ENCODE measurements at places on chromosomes 5 and 9.

GRCh38 chr5:82952326-82952725 is 124.9 kb downstream of the TMEM167A start:
- DNase-seq = no peak

DNA sequence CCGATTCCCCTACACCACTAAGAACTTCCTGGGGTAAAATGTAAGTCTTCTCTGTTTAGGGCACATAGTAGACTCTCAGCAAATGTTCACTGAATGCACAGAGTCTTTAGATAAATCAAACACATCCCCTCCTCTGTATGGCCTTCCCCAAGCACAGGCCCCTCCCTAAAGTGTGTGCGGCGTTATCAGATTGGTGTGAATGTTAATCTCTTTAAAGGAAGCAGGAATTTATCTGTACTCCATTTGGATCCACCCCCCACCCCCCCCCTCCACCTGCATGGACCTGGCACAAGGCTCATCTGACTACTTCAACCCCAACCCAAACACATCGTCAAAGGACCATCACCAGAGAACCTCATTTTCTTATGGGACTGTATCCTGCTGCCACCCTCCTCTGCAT is 6.3 kb downstream of the PCDH1 start:
- DNase-seq = no peak

DNA sequence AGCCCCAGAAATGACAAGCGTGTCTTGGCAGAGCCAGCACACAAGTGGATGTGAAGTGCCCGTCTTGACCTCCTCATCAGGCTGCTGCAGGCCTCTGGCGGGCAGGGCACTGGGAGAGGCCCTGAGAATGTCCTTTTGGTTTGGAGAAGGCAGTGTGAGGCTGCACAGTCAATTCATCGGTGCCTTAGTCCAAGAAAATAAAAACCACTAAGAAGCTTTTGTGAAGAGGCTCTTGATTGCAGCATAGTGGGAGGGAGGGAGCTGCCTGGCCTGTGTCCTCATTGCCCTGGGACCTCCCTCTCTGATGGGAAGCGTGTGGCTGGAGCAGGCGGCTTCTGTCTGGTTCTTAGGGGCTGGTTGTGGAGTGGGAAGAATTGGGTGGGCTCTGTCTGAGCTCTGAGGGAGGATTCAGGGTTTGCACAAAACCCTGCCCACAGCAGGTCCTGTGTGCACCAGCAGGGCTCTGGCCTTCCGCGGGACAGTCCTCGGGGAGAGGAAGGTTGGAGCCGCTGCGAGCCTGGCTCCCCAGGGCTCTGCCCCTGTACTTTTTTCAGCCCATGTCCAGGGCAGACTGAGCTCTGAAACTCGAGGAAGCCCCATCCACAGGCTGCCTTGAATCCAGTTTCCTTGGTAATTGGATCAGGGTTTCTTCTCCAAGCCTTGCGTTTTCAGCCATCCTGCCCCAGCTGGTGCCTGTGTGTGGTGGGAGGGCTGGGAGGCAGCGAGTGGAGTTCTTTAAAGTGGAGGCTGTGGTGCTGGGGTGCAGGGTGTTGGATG is 1.1 kb downstream of the HRCT1 start:
- no peak for DNase-seq

DNA sequence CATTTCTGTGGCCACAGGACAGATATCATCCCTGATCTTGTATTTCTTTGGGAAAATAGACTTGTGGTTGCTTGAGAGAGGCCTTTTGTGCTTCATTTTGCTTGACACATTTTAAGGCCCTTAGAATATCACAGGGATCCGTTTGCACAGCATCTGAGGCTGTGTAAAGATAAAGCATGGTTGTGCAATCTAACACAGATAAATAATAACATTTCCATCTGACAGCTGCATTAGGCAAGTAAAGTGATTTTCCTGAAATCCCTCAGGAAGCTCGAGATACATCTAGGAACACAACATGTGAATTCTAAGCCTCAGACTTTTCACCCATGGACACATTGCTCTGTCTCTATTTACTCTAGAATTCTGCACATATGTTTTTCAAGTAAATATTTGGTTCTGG is 212.8 kb upstream of the ADAMTSL1 start:
- no peak for DNase-seq

DNA sequence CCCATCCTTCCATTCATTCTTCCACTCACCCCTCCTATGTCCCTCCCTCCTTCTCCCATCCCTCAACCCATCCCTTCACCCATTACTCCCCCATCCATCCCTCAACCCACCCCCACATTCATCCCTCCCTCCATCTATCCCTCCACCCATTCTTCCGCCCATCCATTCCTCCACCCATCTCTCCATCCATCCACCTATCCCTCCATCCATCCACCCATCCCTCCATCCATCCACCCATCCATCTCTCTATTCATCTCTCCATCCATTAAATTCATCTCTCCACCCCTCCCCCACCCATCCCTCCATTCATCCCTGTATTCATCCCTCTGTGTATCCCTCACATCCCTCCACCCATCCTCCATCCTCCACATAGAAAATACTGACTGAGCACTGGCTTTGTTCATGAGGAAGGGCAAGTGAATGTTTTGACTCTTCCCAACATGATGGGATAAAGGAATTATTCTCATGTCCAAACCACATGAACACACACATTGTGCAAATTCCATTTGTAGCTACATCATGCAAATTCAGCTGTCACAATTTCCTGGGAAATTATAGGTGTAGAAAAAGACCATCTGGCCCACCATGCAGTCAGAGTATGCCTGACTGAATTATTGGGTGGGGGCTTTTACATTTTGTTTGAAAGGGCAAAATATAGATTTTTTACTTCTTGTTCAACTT is 6.9 kb upstream of the VAV2 start:
- DNase-seq = no peak

DNA sequence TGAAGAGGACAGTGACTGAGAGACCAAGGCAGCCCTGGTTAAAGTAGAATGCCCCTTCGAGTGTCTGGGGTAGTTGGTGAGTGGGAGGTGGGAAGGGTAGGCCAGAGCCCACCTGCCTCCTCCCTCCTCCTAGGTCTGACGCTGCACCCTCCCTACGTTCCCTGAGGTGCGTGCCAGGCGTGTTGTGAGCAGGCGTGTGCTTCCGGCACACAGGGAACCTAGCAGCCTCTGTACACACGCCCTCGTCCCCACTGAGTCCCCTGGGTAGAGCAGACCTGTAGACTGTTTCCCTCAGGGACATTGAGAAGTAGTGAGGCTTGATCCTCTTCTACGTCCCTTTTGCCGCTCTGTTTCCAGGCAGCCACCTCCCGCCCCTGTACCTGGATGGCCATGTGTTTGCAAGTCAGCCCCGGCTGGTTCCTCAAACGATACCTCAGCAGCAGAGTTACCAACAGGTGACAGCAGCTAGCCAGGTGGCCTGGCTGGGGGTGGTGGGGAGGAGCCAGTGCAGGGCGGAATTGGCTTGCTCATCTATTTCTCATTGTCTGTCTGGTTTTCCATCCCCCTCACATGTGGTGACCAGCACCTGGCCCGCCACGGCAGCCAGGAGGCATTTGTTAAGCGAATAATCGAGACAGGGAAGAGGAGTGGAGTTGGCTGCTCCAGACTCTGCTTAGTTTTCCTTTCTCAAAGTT is 16.8 kb upstream of the POMT1 start:
- no peak for DNase-seq

- peak; percentile 69 for DNase-seq
These were observed 74.8 kb downstream of the ICE1 start for GRCh38 chr5:5497152-5497788.

DNA sequence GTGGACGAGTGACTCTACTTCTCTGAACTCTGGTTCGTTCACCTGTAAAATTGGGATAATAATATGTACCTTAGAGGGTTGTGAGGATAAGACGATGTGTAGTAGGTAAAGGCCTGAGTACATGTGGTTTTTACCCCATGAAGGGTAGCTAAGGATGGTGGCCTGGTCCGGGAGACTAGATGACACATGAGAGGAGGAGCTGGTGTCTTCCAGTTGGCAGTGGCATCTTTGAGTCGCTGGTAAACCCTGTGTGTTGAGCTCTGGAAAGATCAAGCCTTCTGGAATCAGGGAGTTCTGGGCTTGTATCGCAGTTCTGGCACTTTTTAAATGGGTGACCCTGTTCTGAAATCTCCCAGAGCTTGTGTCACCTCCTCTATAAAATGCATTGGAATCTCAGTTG is 166.4 kb upstream of the ZNF618 start:
- DNase-seq = no peak

GRCh38 chr5:65213921-65214525 is 267.7 kb downstream of the ADAMTS6 start:
- no peak for DNase-seq

DNA sequence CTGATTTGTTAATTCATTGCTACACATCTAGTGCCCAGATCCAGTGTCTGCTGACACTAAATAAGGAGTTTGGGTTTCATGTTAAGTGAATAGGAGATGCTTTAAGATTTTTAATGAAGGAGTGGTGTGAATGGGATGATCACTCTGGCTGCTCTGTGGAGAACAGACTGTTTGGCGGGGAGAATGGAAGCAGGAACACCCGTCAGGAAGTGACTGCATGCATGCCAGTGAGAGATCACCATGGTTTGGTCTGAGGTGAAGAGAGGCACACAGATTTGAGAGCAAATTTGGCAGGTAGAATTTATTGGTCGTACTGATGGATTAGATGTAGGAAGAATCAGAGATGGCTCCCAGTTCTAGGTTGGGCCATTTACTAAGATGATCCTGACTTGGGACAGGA is 19.8 kb downstream of the ATP6V0E1 start:
- DNase-seq = no peak

GRCh38 chr5:32329395-32329834 is 16.7 kb upstream of the MTMR12 start:
- peak; percentile 59 for DNase-seq

All from head of caudate nucleus (tissue), 42 donors.